ENCODE measurements at places on chromosomes 3 and 15. TPM values are rescaled to one million over a fixed set of nuclear protein-coding genes. Genes with fewer than 3 reads are reported as not detected.

The NRROS gene
- 0.63 TPM for total RNA-seq

The NPAP1 gene
- under 0.01 TPM for total RNA-seq

The GPR87 gene
- total RNA-seq, result not detected

The GOLGA8Q gene
- total RNA-seq, result 2.8 TPM

The GOLGA8T gene
- 0.17 TPM for total RNA-seq

The GPR149 gene
- total RNA-seq, result not detected

The KCNAB1 gene
- total RNA-seq, result under 0.01 TPM

The NMNAT3 gene
- 0.60 TPM for total RNA-seq

The MEIS2 gene
- total RNA-seq, result 42.6 TPM

The NFKBIZ gene
- total RNA-seq, result 15.1 TPM

The BOC gene
- total RNA-seq, result 3.5 TPM

Data from bronchial smooth muscle cell (primary cell).